ENCODE measurements at places on chromosomes 5 and 9.

DNA sequence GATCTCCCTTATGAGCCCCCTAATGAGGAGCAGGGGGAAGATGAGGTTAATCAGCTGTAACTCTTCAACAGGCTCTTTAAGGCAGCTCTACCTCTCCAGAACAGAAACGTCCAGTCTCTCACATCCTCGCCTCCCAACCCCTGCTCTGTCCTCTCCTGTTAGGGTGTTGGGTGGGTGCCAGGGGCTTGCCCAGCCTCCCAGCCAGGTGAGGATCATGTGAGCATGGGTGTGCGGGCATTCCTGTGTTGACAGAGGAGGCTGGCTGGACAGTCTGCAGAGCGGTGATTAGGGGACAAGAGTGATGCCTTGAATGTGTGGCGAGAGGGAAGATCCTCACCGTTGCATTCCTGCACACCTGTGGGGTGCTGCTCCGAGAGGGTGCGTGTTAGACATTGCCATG, 51.7 kb downstream of the CCDC180 start:
- no peak for DNase-seq

DNA sequence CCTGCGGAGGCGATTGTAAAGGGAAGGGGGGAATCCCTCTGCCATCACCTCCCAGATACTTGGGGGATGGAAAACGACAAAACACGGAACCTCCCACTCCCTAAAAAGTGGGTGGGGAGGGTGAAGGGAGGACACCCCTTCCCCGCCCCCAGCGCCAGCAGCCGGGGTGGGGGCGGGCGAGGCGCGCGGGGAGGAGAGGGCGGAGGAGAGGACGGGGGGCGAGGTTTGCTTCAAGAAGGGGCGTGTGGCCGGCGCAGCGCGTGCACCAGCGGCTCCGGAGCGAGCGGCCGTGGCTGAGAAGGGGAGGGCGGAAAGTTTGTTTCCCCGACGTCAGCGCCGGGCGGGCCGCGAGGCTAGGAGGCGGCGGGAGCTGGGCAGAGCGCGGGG, at the start of gene PRRX2:
Gene PRRX2 (plus strand): TSS at position 259 of the 387 bp plus-strand sequence. CDS start 221 bp downstream, outside the sequence.
- peak; percentile 49 for DNase-seq

DNA sequence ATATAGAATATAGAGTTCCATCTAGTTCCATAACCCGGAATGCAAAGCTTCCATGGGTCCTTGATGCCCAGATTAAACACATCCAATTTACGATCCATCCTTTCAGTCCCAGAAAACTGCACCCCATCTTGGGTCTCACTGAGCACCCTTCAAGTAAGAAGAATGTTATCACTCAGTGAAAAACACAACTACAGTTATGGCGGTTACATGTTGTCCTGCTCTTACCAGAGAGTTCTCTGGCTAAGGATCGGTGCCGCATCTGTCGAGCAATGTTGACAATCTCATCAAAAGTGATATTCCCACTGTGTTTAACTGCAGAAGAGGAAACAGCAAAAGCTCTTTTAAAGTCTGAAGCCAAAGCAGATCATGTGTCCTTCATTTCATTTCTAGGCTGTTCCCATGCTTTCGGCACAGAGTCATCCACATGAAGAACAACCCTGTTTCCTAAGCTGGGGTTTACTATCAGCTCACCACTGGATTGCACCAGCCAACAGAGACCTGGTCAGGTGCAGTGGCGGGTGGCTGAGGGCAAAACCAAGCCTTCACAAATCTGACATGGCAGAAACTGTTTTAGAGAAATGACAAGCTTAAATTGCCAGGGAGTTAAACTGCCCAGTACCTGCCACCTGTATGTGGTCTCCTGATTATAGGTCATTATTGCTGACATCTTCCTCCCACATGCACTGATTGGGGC, 2.9 kb downstream of the RPL12 start:
- DNase-seq, result peak; percentile 32

DNA sequence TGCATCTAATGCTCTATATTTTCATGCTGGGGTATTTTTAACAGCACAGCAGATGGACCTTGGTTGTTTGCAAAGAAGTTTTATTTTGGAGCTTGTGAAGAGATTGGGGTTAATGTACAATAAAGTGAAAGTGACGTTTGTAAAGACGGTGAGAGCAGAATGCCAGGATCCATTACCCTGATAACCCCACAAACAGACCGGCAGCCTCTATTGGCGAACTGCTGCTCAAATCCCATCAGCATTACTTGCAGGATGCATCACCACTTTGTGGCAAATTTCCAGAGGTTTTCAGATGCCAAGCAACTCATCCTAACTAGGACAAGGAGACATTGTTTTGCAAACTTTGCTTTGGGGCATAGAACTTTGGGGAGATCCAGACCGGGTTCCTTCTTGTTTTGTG, 383.3 kb upstream of the ZNF462 start:
- DNase-seq, result no peak

DNA sequence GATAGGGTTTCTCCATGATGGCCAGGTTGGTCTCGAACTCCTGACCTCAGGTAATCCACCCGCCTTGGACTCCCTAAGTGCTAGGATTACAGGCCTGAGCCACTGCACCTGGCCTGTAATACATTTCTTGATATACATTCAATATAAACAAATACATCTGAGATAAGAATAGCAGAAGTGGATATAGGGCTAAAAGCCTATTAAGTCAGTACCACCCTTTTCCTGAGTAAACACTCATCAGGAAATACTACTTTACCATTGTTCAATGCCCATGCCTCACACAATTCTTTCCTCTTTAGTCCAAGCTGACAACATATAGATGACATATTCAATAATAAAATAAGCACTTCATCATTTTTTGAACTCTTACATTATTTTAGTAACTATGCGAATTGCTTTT, 64.8 kb downstream of the MRPS27 start:
- no peak for DNase-seq

GRCh38 chr9:36317766-36318165, 59.5 kb upstream of the GNE start:
- no peak for DNase-seq

GRCh38 chr9:114431003-114431402, 43.2 kb upstream of the AKNA start:
- no peak for DNase-seq

GRCh38 chr5:79471556-79471955, 42.4 kb downstream of the HOMER1 start:
- no peak for DNase-seq

DNA sequence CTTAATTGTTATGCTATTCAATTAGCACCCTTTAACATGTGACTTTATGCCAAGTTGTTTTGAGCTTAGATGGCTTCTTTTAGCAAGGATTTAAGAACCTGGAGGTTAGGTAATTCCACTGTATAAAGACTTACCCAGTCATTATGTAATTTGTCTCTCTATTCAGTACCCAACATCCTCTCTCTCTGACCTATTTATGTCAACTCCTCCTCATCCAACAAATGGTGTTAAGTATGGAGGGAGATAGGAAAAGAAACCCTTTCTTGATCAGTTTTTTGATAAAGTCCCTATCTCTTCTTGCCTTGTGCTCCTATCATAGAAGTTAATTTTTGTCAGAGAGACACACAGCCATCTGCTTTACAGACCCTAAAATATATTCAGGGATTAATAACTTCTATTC, 181.2 kb upstream of the GPR151 start:
- DNase-seq, result no peak

- no peak for DNase-seq
Observed at GRCh38 chr5:92703976-92704375, 877.0 kb downstream of the NR2F1-AS1 start.

DNA sequence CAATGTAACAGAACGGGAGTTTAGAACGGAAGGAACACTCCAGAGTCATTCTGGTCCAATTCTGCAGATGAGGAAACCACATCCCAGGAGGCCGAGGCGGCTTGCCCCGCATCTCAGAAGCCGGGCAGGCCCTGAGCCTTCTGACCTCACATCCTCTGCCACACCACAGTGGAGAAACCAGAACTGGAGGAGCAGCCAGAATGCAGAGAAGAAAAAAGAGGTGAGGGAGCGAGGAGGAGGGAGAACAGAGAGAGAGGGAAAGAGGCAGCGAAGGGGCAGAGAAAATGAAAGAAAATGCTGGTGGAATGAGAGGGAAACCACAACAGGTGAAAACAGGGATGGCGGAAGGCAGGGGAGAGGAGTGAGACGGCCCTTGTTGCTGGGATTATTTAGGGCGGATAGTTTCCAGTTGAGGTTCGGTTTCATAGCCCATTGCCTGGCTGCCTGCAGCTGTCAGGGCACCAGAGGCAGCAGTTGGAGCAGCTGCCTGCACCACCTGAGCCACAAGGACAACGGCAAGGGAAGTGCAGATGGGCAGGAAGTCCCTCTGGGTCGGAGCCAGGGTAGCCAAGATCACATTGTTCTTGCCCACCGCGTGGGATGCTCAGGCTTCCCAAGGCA, at the start of gene HMHB1:
Gene HMHB1 (plus strand): TSS at position 77 of the 621 bp plus-strand sequence.
- DNase-seq, result no peak

DNA sequence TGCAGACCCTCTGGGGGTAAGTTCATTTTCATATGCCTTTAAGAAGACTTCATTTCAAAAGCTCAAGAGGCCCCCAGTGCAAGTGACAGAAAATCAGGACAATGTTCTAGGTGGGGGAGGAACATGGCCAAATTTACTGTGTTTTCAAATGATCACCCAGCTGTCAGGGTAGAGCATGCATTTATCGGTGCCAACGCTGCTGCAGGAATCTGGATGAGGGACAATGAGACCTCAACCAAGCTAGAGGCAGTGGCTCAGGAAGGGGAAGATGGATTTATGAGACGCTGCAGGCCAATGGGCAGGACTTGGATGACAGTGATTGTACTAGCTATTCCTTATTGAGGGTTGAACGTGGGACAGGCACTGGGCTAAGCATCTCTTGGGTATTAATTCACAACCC, 278.4 kb downstream of the ASTN2 start:
- DNase-seq, result no peak

DNA sequence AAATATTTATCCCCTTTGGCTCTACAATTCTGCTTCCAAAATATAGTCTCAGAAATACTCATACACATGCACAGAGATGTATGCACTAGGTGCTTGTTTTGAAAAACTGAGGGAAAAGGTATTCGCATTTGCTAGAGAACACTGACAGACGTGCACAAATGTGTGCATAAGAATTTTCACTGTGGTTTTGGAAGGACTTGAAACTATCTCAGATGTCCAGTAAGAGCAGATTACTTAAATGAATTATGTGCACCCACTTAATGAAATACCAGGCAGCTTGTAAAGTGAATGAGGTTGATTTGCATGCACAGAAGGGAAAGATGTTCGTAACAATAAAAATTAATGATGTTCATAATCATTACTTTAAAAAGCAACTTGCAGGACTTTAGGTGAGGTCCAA, 48.4 kb downstream of the SEC61B start:
- no peak for DNase-seq

- peak; percentile 85 for DNase-seq
Observed at GRCh38 chr9:114372921-114373448, 14.8 kb downstream of the AKNA start.

DNA sequence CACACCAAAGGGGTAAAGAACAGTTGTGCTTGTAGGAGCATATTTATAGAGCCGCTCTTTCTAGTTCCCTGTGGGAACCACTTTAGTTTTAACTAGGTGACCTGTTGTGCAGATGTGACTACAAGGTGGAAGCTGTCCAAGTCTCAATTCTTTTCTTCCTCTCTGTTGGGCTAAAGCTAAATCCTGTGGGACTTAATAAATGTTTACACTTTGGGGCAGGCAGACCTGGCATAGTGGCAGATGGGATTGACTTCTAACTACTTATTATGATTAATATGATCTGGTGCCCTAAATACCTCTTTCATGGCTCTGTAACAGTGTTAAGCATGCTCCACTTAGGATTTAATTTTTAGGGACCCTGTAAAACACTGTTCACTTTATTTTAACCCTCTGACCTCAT, 265.3 kb downstream of the KCTD16 start:
- no peak for DNase-seq

- DNase-seq, result no peak
Observed at GRCh38 chr5:131812371-131813160, 15.7 kb upstream of the FNIP1 start.

GRCh38 chr5:58683567-58683966, 100.7 kb downstream of the RAB3C start:
- no peak for DNase-seq

- DNase-seq, result no peak
Observed at GRCh38 chr9:27398982-27399653, 102.2 kb upstream of the EQTN start.

DNA sequence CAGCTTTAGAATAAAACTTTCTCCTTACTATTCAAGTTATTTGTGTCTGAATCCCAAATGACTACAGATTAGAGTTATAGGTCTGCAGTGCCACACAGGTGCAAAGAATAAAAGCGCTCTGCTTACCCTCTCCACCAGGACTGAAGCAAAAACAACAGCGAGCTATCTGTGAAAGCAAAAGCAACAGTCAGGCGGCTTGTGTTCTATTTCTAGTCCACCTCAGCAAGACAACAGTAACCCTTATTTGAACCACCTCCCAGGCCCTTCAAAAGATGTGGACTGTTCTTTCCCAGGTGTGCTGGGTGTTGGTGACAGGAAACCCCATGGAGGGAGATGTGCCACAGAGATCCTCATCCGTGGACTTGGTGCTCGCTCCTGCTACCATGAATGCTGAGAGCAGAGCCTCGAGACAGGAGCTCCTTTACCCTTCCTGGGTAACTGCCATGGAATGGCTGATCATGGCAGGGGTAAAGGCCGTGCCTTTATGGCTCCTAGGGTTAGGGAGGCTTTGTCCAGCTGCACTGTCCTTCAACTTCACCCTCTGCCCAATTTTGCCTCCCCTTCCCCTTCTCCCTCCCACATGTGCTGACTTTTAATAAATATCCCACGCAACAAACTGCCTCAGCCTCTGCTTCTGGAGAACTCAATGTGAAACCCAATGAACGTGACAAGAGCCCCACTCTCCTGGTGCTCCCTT, 108.6 kb downstream of the SERINC5 start:
- DNase-seq, result no peak

DNA sequence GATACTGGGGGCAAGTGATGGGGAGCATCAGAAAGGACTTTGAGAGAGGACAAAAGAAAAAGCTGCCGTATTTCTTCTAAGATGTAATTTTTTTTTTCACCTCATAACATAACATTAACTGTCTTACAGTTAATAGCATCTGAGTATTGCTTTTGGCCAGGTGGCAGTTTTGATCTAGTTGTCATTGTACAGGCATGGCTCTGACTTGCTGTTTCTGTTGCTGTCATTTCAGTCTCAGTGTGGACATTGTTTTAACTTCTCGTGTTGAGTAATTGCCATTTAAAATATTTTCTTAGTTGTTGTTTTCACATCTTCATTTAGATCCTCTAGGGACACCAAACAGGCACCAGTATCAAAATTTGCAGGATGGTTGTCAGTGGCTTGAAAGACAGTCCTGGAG, 12.4 kb downstream of the SMAD5 start:
- DNase-seq, result no peak

DNA sequence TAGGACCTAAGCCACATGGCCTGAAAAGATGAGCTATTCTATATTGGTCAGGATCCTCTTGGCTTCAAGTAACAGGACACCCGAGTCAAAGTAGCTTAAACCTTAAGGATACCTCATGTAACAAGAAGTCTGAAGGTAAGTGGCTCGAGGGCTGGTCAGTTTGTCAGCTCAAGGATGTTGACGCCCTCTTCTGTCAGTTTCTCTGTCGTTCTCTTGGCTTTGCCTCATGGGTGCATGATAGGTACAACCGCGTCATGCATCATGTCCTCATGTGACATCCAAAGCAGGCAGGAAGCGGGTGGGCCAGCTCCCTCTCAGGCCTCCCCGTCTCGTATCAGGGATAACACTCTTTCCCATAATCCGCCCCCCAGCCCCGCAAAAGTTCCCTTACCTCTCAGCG, 22.1 kb upstream of the TCERG1 start:
- DNase-seq, result no peak
